ENCODE measurements at places on chromosomes 3 and 15.

DNA sequence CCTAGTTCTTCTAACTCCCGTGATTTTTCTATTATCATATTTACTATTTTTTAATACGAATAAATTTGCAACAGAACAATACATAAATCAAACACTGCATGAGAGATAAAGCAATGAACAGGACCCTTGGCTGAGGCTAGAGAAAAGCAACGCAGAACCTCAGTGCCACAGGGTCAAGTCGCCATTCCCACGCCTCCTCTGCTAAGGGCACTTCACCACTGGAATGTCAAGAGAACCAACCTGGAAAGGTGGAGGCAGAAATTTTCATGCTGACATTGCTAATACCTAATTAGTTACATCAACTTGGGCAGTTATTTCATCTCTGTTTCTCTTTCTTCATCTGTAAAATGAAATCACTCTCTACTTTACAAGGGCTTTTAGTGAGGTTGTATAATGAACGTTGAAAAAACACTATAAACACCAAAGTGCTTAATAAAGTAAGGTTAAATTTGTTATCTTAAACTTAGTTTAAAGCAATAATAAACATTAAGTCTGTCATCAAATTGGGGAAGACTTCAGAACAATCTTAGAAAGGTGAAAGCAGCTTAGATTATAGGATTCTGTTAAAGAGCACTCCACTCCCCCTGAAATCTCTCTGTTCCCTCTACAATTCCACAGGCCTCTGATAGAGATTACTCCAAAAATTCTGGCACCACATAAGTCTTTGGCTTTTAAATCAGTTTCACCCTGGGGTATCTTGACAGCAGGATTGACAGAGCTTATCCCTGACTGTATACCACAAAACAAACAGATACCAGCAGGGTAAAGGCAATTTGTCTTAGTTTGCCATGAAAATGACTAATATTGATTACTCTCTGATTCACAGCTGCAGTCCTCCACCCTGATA, 41.9 kb downstream of the PLCH1 start:
- no peak for DNase-seq

- no peak for DNase-seq
Measured at GRCh38 chr3:169894110-169894509, 17.3 kb upstream of the SAMD7 start.

DNA sequence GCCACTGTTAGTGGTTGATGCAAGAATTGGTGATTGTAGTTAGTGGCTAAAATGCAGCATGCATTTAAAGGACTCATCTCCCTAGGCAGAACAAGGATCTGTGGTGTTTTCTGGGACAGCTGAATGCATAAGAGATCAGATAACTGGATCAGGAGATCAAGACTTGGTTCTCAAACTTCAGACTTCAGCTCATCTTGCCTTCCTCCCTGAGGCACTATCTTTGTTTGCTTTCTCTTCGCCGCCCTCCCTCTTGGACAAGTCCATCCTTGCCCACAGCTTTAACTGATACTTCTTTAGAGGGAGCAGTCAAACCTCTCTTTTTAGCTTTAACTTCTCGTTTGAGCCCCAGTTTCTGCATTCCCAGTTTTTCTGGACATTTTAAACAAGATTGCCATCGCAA, 195.4 kb upstream of the TPRG1 start:
- DNase-seq: no peak

- DNase-seq: no peak
Measured at GRCh38 chr3:178597371-178597770, 61.1 kb downstream of the KCNMB2 start.

GRCh38 chr3:141255846-141256261, 24.2 kb downstream of the PXYLP1 start:
- no peak for DNase-seq

DNA sequence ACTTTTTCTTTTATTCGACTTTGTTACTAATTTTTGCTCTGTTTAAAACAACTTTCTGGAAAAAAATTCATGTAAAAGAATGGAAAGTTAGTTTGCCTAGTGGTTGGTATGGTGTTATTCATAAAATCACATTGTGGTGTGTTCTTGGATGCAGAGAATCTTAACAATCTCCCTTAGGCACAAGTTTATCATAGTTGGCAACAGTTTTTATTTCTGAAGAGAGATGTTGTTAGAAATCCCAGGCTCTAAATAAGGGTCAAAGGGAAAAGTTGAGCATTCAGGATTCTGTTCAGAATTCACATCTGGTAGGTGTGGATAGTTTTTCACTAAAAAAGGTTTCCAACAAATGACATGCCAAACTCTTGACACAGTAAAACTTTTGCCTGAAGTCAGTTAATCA, 6.4 kb downstream of the DUT start:
- DNase-seq: no peak

DNA sequence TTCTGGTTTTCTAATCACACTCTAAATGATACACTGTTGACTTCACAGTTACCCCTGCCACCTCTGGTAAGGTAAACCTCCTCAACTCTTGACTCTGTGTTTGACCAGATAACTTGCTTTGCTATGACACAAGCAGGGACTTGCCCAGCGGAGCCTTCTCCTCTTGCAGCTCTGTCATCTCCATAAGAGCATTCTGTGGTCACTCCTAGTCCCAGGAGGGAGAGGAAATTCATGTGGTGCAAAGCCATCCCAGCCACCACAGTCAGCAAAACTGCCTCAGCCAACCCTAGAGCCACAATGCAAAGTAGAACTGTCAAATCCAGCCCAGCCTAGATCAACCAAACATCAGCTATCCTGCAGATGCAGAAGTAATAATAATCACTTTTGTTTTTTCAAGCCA, 144.7 kb upstream of the GADL1 start:
- no peak for DNase-seq

DNA sequence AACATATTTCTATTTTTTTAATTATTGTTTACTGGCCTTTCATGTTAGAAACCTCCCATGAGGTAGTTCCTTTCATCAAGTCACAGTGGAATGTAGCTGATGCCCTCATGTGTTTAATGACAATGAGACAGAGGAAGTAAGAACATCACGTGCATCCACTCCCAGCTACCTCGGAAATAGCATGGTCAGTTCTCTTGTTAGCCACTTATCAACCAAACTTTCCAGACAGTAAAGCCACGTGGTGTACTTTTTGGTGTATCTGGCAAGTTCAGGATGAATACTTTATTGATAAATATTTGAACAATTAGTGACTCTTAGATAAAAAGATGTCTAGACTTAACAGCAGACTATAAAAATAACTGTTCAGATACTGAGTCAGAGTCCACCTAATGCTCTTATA, 781.7 kb downstream of the MECOM start:
- DNase-seq: no peak

DNA sequence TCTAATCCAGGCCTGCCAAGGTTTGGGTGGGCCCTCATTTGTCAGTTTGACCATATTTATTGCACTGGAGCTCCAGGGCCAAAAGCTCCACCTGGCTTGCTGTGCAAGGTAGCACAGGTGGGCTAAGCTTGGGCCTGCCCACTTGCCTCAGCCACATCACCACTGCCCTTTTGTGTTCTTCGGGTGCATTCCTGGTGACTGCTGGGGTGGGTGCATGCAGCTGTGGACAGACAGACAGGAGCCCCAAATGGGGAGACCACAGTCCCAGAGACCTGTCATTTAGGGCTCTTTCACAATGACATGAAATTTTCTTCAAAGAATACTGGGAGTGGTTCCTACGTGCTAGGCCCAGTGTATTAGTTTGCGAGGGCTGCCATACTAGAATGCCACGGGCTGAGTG, 2.7 kb downstream of the MESP2 start:
- no peak for DNase-seq

GRCh38 chr3:71707595-71707994, 17.6 kb downstream of the EIF4E3 start:
- DNase-seq: no peak

- no peak for DNase-seq
Measured at GRCh38 chr3:46660543-46661523, 32.6 kb downstream of the ALS2CL start.

GRCh38 chr3:36740787-36741186, 23.6 kb downstream of the DCLK3 start:
- no peak for DNase-seq

DNA sequence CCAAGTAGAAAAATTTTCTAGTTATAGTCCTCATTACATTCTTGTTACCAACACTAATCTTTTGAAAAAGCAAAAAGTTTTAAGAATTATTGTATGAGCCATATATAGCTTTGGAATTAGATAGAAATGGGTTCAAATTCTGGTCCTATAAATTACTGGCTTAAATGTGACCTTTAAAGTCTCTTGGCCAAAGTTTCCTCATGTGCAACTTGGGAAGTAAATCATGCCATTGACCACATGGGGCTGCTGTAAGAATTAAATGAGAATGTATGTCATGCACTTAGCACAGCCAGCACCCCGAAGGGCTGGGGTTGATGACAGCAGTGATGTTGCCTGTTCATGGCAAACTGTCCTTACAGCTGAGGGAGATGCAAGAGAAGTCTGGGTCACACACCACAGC, 108.3 kb downstream of the TOP2B start:
- no peak for DNase-seq

DNA sequence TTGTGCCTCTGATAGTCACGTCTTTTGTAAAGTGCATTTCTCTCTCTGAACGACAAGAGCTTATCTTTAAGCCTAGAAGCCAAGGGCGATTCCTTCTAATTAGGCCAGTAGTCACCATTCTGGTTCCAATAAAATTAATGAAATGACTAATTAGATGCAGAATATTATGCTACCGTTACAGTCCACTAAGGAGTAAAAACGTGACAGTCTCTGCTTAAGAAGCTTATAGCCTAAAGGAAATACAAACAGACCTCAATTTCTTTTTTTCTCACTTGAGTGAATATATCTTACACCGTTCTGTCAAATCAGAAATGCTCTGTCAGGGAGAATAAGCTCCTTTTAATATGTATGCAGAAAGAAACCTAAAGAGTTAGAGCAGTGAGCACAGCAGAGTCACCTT, 236.1 kb downstream of the CD47 start:
- DNase-seq: no peak

GRCh38 chr15:101526021-101526420, 36.5 kb upstream of the PCSK6 start:
- DNase-seq: no peak

- no peak for DNase-seq
Measured at GRCh38 chr3:156052115-156052514, 68.3 kb upstream of the KCNAB1 start.

DNA sequence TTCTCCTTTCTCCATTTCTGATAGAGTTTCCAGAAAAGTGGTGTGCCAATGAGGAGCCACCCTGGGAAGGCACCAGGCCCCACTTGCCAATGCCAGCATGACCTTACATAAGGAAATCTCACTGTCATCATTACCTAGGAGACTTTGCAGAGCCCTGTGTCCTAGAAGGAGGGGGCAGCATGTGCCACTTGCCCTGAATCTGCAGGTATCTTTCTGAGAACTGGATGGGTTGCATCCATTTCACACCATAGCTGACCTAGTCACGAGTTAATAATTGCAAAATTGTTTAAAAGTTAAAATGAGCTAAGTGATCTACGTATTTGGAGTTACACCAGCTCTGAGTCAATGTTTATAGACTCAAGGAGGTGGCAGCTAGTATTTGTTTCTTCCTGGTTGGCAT, 14.3 kb downstream of the CA12 start:
- DNase-seq: no peak

DNA sequence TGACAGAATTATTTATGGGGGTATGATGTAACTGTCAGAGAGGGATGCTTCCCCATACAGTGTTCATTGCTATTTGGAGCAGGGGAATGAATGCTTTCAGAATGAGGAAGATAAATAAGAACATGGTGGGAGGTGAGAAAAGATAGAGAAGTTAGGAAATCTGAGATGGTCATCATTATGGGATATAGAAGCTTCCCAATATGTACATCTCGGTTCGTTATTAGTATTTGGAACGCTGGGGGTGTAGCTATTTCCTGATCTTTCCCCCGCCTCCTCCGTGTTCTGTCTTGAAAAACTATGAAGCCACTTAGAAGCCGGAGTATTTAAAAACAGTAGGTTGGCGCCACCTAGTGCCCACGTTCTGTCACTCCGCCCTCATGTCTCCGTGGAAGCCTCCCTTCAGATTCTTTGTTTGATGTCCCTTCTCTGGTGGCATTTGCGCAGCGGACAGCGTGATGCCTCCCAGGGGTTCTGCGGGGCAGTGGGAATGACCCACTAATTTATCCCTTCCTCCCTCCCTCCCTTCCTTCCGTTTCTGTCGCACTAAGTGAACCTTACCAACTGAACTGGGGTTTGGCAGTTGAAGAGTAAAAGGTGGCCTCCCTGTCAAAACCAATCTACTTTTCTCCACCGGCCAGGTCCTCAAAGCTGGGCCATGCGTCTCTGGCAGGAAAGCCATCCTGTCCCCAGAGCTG, 184.5 kb downstream of the FEZF2 start:
- DNase-seq: peak; percentile 3

DNA sequence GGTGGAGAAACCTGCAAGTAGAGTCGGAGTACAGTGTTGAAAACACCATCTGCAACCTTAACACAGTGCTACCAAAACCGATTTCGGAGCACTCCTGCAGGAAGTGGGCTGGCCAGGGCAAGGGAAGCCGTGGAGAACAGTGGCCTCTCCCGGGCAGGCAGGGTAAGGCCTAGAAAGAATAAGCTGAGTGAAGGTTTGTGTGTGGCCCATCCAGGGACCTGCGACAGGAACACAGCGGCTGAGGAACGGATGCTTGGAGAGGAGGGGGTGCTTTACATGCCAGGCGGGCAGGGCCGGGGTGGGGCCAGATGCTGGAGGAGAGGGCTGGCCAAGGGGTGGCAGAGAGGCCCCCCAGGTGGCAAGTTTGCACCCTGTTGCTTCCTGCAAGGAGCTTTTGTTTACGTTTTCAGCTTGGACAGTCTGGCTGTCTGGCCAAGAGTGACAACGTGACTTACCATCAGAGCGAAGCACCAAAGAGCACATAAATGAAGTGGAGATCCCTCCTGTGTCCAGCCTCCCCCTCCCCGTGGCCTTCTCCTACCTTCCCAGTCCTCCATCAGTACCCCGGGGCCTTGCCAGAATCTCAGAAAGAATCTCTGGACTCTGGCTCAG, 156.5 kb downstream of the PGPEP1L start:
- peak; percentile 35 for DNase-seq

DNA sequence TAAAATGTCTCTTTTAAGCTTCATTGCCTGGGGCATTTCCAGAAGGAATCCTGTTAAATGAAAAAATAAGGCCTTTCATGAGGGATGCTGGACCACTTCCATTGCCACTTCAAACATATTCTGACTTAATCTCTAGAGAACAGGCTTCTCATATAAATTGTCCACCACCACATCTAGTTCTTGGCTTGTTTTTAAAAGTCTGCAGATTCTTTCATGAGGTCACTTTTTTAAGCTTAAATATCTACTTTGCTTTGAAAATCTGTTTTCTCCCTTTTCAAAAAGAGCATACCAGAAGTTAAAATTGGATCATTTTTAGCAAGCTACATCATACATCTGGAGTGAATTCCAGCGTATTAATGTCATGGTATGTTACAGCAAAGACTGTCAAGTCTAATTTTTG, 131.6 kb downstream of the C3orf70 start:
- DNase-seq: no peak

DNA sequence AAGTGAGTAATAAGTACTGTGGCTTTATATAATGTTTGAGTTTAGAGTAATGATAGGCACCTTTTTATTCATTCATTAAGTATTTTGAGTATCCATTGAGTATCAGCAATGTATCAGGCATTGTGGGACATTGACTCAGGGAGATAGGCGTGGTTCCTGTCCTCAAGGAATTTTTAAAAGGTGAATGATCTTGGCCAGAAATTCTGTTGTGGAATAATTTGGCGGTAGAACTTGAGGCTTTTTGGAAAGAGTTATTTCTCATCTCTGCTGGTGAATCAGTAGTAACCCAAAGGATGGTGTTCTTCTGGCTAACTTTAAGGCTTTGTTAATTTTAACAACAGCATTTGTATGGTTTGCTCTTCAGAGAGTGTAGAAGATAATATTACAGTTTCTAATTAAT, 2.0 kb downstream of the RAB7A start:
- no peak for DNase-seq

- DNase-seq: no peak
Measured at GRCh38 chr3:134326126-134326525, 48.1 kb downstream of the AMOTL2 start.

Measured in NCI-H774 (cell line).